ENCODE measurements at places on chromosomes 1 and 21.

- no peak for DNase-seq
Measured at GRCh38 chr21:36203603-36203889, 46.9 kb downstream of the DOP1B start.

DNA sequence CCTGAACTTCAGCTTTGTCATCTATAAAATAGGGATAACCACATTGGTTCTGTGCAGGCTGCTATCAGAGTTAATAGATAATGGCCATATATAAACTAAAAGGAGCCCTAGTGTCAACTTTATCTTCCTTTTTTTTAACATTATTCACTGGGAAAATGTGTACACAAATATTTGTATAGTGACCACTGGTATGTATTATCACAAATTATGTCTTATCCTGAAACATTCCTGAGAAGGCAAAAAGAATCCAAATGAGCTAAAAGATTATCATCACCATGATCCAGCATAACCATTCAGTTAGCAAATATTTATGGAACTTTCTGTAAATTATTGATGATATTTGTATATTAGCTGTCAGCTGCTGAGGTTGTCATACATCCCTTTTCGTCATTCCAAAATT lies 16.6 kb downstream of the ANGPTL3 start:
- DNase-seq = no peak

- DNase-seq = peak; percentile 92
Measured at GRCh38 chr1:61076728-61077675, 5.4 kb upstream of the NFIA start.

DNA sequence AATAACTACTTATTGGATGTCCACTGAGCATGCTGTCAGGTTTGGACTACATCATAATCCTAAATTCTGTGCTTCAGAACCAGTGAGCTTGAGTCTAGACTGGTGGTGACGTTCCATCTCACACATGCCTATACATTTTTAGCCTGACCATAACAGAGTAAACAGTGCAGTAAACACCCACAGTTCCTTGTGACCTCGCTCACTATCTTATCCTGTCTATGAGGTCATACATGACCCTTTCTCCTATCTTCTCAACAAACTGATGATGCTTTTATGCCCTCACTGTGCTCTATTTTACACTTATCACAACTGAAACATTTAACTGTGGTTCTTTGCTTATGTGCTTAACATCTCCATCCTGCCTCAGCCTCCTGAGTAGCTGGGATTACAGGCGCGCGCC lies 91.2 kb downstream of the ENAH start:
- DNase-seq = no peak

GRCh38 chr1:222543817-222544216 lies 4.1 kb downstream of the HHIPL2 start:
- no peak for DNase-seq

GRCh38 chr1:46333300-46334029 lies 7.1 kb upstream of the NSUN4 start:
- DNase-seq = no peak

DNA sequence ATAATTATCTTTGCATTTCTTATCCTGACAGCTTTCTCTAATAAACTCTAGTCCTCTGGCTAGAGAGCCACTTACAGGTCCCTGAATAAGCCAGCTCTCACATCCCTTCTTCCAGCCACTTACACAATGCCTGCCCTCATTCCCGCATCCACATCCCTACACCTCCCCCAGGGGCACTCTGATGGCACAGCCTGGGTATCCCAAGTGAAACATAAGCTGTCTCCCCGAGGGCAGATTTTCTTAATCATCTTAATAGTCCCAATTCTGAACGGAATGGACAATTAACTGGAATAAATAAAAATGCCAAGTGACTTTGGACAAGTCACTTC lies 4.9 kb downstream of the RHOC start:
- no peak for DNase-seq

DNA sequence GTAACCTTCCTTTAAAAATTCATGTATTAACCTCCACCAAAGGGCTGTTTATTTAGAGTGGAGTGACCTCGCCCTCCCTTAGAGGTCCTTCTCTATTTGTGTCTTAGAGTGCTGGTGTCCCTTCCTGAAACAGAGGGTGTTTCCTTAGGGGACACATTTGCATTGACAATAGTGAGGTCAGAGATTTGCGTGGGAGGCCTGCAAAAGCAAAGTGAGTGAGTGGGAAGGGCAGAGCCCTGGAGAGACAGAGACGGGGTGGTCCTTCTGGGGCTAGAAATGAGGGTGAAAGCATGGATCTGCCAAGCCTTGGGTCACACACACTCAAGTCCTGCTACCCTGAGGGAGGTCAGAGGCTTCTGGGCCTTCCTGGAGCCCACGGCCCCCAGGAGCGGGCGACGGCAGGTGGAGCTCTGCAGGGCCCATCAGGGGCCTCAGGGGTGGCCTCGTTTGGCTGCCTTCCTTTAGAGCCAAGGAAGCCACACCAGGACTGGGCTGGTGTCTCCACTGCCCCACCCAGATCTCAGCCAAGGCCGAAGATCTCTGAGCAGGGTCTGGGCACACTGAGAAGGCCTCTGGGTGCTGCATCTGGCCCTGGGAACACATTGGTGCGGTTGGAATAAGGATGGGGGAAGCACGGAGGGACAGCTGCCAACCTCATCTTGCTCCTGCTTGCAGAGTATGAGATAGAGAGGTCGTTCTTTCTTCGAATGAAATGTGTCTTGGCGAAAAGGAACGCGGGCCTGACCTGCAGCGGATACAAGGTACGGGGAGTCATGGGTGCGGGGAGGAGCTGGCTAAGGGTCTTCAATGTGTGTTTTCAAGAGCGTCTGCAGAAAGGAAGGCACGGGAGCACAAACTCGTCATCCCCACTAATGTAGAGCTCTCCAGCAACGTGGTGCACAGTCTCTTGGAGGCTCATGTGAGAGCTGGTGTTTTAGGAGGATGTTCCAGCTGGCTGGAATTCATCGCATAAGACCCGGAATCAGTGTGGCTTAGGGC lies 23.8 kb downstream of the SIM2 start:
- no peak for DNase-seq

DNA sequence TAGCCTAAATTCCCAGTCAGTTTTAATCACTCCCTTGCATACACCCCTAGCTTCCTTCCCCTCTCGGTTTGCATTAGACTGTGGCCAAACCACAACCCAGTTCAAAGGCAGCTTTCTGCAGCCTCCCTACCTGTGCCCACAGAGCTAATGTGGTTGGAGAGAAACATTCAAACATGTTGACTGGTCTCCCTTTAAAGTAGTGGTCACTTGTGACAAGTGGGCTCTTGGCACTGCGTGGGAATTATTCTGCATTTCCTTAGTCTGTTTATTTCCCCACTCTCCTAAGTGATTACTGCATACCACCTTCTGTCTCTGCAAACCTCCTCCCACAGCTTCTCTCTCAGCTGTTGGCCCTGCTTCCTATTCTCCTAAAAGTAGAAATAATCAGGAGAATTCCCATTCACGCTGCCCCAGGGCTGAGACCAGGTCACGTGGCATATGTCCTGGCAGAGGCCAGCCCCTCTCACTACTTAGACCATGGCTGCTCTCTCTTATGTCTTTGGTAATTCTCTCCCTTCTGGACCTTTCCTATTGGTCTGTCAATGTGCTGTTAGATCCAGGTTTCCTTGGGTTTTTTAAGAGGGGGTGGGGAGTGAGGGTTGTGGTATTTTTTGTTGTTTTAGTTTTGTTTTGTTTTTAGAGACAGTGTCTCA lies 38.4 kb upstream of the CD101 start:
- DNase-seq = peak; percentile 73

- peak; percentile 88 for DNase-seq
Measured at GRCh38 chr1:226938903-226939437, 1.1 kb upstream of the COQ8A start.

DNA sequence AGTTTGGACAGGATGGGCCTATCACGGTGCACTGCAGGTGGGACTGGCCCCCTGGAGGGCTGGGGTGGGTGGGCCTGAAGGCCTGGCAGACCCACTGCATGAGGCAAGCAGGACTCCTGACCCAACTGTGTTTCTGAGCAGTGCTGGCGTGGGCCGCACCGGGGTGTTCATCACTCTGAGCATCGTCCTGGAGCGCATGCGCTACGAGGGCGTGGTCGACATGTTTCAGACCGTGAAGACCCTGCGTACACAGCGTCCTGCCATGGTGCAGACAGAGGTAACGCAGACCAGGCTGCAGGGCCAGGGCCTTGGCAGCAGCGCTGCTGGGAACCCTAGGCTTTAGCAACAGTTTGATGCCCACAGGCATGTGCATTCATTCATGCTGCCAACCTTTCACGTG lies 29.0 kb upstream of the KDM4A start:
- no peak for DNase-seq

DNA sequence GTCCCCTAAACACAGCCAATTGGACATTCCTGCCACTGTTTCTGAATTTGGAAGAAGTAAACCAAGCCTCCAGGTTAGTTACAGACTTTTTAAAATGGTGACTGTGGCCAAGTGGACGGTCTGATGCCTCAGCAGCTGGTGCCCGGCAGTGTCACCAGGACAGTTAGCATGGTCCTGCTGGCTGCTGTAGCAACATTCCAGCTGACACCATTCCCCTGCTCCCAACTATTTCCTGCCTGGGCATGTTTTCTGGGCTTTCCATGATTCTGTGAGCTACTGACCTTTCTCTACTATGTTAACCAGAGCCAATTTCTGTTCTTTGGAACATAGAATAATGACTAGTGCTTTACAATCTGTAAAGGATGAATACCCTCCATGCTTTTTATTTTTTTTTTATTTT lies 95.0 kb downstream of the TLR5 start:
- DNase-seq = no peak

- DNase-seq = no peak
Measured at GRCh38 chr1:68889471-68889870, 392.6 kb upstream of the DEPDC1 start.

Measured in hematopoietic multipotent progenitor cell (in vitro differentiated cells).